Neuronal stem cell (in vitro differentiated cells): ENCODE measurements at places on chromosomes 4 and X.
A peak's percentile ranks its signal among the peaks of the same experiment; 100 is the strongest.

- no peak for DNase-seq
These were observed 233.8 kb upstream of the LDB2 start for GRCh38 chr4:17132226-17132625.

GRCh38 chrX:13226214-13226613 lies 93.6 kb downstream of the ATXN3L start:
- DNase-seq = no peak

GRCh38 chr4:188299161-188299560 lies 159.9 kb downstream of the TRIML1 start:
- DNase-seq = no peak

DNA sequence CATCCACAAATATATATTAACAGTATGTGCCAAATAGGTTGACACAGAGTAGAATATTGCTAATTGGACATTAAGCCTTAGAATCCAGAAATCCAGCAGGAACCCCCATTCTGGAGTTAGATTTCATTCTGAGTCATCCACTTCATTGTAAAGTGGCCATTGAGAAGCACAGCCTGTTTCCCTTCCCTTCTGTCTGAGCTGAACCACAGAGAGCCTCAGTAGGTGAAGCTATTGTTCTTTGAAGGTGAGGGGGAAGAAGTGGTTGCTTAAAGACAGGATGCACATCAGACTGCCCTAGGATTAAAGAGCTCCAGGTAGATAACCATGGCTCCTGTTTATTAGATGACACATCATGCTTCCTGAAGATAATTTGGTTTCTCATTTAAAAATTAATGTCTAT lies 30.6 kb upstream of the MCF2 start:
- DNase-seq = no peak

GRCh38 chr4:121166976-121167375 lies 2.9 kb upstream of the TNIP3 start:
- no peak for DNase-seq

GRCh38 chr4:30760551-30760950 lies 40.4 kb downstream of the PCDH7 start:
- DNase-seq = no peak

GRCh38 chr4:19857380-19857779 lies 394.3 kb upstream of the SLIT2 start:
- DNase-seq = no peak

DNA sequence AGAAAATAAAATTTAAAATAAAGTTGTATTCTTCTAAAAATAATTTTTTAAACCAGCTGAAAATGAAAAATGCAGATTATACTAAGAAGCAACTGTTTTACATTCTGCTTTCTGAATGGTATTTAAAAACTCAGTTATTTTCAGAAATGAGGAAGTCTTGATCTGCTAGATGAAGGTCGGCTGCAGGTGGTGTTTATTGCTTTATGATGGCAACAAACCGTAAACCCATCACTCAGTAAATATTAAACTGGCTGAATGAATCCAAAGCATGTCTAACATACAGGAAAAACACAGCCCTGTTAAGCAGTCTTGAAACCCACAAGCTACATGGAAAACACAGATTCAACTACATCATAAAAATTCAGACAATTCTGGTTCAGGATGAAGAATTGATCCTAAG lies 29.3 kb downstream of the DYNLT3 start:
- DNase-seq = no peak

- no peak for DNase-seq
These were observed 32.7 kb upstream of the LIMCH1 start for GRCh38 chr4:41505161-41505661.

- no peak for DNase-seq
These were observed 758.1 kb downstream of the GRID2 start for GRCh38 chr4:93061826-93062225.

DNA sequence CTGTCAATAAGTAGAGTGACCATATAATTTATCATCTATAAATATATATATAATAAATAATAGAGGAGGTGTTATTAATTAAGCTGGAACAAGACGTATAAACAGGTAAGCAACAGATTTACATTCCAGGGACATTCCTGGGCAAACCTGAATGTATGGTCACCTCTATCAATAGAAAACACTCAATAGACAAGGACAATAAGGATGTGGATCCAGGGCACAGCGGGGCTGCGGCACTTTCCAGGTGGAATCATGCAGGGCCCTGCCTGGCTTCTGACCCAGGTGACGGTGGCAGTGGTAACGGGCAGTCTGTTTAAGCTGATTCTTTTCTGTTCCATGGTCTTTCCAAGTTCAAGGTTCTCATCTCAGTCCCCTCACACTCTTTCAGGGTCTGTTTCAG lies 22.5 kb downstream of the ENPEP start:
- no peak for DNase-seq

GRCh38 chr4:142404191-142404611 lies 441.9 kb downstream of the INPP4B start:
- no peak for DNase-seq

DNA sequence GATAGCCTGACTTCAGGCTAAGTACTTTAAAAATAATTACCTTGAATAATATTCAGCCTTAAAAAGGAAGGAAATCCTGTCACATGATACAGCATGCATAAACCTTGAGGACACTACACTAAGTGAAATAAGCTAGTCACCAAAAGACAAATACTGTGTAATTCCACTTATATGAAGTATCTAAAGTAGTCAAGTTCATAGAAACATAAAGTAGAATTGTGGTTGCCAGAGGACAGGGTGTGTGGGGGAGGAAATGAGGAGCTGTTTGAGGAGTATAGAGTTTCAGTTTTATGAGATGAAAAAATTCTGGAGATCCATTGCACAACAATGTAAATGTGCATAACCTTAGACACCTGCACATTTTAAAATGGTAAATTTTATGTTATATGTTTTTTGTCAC lies 5.6 kb upstream of the STPG2 start:
- DNase-seq = no peak

GRCh38 chr4:101155368-101155767 lies 192.0 kb downstream of the PPP3CA start:
- no peak for DNase-seq

GRCh38 chr4:80811406-80811805 lies 219.1 kb upstream of the BMP3 start:
- DNase-seq = no peak

DNA sequence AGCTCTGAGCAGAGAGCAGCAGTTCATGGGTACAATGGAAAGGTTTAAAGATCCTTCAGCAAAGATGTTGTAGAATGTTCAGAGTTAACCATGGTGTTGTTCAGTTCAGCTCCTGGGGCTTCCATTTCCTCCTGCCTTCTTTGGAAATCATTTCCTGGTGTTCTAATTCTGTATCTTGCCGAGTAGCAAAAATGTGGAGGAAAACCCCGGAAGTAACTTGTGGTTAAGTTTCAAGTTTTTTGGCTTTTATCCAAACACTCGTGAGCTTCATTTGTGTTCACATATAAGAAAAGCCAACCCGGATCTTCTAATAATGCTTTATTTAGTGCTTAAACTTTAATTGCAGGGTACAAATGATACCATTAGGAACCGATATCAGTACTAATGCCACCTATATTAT lies 33.6 kb upstream of the ARX start:
- DNase-seq = no peak

- peak; percentile 39 for DNase-seq
These were observed 52.9 kb upstream of the TRPC5OS start for GRCh38 chrX:111823128-111823527.

GRCh38 chrX:47563801-47564315 lies 2.9 kb downstream of the ARAF start:
- DNase-seq = no peak

DNA sequence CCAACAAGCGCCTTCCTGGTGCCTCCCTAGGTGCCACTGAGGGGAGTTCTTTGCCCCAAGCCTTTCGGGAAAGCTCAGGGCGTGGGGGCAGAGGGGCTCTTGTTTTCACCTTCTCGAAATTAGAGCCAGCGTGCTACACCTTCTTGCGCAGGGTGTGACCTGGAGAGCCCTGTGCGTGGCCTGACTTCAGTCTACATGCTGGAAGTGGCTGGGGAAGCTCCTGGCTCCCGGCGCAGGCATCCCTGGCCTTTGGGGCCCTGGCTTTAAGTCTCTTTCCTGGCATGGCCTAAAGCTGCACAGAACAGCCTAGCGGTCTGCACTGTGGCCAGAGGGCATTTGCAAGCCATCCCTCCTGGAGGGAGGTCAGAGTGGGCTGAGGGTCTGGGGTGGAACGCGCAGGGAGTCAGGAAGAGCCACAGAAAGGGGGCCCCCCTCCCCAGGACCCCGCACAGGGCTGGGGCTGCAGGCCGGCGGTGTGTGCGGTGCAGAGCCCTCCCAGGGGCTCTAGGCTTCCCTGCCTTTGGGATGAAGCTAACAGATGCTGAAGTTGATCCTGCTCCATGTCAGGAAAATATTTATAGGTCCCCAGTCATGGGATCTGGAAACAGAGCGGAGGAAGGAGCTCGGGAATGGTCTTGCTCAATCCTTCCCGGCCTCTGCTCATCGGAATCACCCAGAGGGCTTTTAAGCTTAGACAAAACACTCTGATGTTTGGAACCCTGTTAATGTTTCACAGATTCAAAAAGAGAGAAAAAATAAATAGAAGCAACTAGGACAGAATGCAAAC lies 781 bp upstream of the SPON2 start:
- no peak for DNase-seq

GRCh38 chr4:116438981-116439729 lies 646.2 kb downstream of the TRAM1L1 start:
- no peak for DNase-seq

DNA sequence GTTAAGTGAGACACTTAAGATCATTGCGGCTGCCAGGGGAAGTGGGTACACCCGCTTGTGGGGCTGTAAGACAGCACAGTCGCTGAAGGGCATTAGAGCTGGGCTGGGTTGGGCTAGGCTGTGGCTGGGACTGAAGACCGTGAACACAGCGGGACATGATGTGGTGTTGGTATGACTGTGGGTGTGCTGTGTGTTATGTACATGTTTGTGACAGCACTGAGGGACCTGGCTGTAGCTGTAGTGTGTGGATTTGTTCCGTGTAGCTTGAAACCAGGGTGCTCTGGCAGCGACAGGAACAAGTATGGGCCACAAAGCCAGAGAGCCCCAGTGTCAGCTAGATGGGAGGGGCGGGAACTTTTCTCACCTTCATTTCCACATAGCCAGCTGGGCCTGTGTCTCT lies 82.1 kb downstream of the NHSL2 start:
- DNase-seq = no peak

DNA sequence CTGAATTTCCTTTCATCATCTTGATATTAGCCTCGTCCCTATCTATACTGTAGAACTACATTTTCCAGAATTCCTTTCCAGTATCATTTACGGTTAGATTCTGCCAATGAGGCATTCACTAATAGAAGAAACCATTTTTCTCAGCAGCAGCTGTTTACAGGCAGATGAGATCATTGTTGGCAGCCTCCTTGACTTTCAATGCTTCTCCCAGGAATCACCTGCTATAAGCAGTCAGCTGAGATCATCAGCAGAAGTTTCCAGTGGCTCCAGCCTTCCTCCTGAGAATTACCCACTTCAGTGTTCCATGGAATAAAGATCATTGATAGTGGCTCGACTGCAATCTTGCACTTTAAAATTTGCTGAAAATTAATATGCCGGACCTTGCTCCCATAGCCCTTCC lies 157.3 kb upstream of the TET2 start:
- no peak for DNase-seq

DNA sequence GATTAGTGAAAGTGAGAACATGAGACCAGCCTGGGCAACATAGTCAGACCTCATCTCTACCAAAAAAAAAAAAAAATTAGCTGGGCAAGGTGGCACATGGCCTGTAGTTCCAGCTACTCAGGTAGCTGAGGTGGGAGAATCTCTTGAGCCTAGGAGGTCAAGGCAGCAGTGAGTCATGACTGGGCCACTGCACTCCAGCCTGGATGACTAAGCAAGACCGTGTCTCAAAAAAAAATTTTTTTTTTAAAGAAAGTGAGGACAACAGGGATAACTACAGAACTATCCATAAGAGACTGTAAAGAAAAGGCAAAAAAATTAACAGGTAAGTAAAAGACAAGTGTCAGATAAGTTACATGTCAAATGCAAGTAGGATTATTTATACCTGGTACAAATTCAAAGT lies 13.5 kb upstream of the SPP1 start:
- no peak for DNase-seq

GRCh38 chrX:132461886-132462285 lies 27.0 kb downstream of the MBNL3 start:
- DNase-seq = no peak

DNA sequence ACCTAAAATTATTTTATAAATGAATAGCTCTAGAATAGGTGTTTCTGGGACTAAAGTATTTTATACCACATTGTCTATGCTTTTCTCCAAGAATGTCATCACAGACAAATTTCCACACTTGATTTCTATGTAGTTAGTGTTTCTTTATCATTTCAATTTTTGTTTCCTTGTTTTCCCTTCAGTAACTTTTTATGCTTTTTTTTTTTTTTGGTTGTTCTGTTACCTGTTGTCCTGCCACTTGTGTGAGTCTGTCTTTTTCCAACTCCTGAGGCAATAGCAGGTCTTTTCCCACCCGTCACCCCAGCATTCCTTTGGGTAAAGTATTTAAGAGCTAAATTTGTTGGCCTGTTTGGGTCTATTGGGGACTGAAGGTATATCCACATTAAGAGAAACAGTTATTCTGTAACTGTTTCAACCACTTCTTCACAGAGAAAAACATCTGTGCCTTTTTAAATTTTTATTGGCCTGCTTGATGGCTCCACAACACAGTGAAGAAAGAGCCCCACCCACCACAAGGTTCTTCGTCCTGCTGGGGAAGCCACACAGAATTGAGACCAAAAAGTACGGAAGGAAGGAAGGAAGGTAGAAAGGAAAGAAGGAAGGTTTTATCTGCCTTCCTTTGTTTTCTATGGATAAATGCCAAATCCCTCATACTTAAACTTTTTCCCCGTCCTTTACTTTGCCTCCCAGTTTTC lies 17.7 kb upstream of the GPC3 start:
- DNase-seq = no peak

- DNase-seq = no peak
These were observed 37.3 kb upstream of the IGFBP7 start for GRCh38 chr4:57147335-57148060.

GRCh38 chr4:158914218-158914617 lies 145.4 kb downstream of the FNIP2 start:
- DNase-seq = no peak

GRCh38 chrX:44483965-44484606 lies 58.6 kb downstream of the FUNDC1 start:
- no peak for DNase-seq

GRCh38 chr4:128823025-128823661 lies 13.6 kb downstream of the JADE1 start:
- no peak for DNase-seq

- DNase-seq = no peak
These were observed 366.5 kb downstream of the BCOR start for GRCh38 chrX:39731330-39731667.

- DNase-seq = no peak
These were observed 34.5 kb downstream of the ABCE1 start for GRCh38 chr4:145132511-145133098.
